ENCODE measurements at places on chromosomes 4 and X.
A peak's percentile ranks its signal among the peaks of the same experiment; 100 is the strongest.

GRCh38 chr4:35038845-35039244, 1205.5 kb downstream of the ARAP2 start:
- DNase-seq, result no peak

- no peak for DNase-seq
Measured at GRCh38 chr4:154126276-154126675, 337.4 kb upstream of the SFRP2 start.

- DNase-seq, result no peak
Measured at GRCh38 chr4:141132709-141133145, 542 bp downstream of the RNF150 start.

GRCh38 chr4:112075129-112075753, 70.0 kb upstream of the FAM241A start:
- DNase-seq, result peak; percentile 78

- no peak for DNase-seq
Measured at GRCh38 chr4:30256116-30256832, 463.9 kb upstream of the PCDH7 start.

DNA sequence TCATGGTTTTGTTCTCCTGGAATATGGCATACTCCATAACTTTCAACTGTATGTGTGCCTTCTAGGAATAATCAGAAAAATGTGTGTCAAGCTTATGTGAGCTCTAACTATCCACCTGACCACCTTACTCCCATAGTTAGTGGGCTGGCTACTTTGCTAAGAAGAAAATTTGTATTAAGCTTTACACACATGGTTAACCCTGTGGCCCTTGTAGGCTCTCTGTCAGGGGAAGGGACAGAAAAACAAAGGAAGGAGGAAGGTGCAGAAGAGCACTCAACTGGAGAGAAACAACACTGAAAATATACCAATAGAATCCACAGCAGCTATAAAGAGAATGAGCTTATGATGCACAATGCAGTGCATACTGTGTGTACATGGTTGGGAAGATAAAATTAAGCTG, 84.6 kb downstream of the PPP3CA start:
- DNase-seq, result no peak

GRCh38 chr4:74524985-74525384, 80.0 kb downstream of the AREG start:
- no peak for DNase-seq

GRCh38 chr4:87938746-87939145, 36.8 kb upstream of the SPP1 start:
- DNase-seq, result no peak

DNA sequence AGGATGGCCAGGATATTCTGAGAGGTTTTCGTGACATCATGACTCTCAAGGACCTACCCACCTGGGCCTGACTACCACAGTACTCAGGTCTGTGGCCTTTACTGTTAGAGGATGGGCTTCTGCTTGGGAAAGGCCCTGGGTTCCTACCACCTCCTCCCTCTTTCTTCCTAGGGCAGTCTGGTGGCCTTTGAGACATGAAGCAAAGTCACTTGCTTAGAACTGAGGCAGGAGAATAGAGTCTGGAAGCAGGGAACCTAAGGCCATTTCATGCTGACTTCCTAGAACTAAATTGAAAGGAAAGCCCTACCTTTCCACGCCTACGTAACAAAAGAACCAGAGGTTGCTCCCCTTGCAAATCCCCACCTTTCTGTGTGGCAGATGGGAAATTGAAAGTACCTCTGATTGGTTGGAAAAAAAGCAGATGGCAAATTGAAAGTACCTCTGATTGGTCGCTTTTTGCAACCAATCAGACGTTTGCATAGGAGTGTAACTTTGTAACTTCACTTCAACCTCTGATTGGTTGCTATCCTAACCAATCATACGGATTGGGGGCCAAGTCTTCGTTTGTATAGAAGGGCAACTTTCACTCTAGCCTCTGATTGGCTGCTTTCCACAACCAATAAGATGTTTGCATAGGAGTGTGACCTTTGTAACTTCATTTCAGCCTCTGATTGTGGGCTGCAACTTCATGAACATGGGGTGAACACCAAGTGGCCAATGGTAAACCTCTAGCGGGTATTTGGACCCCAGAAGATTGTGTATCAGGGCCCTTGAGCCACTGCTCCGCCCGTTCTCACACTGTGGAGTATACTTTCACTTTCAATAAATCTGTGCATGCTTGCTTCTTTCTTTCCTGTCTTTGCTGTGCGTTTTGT, 9.9 kb upstream of the AKAP14 start:
- DNase-seq, result no peak

- no peak for DNase-seq
Measured at GRCh38 chr4:14379183-14379582, 623.1 kb upstream of the CPEB2 start.

DNA sequence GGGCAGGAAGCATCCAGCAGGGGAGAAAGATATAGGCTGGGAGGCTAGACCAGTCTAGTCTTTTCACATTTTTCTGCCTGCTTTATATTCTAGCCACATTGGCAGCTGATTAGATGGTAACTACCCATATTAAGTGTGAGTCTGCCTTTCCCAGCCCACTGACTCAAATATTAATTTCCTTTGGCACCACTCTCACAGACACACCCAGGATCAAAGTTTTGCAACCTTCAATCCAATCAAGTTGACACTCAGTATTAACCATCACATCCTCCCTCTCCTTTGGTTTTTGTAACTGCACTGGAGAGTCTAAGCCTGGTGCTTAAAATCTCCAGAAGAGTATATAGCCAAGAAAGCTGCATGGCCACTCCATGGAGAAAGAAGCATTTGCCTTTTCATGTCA, 560.4 kb downstream of the GRXCR1 start:
- no peak for DNase-seq

DNA sequence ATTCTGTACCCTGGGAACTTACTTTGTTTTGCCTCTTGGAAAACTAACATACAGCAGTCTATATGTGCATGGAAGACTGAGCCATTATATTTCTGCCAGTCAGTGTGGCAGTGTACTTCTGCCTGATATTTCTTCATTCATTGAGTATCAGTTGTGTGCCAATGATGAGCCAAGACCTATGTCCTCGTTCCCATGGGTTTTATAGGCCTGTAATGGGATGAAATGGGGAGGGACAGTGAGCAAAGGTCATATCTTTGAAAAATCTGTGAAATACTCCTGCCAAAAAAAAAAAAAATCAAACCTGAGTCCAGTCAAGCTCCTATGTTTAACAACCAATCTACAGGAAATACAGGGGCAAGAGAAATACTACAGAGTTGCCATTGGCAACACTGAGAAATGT, 9.1 kb downstream of the NSD2 start:
- DNase-seq, result no peak

GRCh38 chr4:20311856-20312255, 60.2 kb downstream of the SLIT2 start:
- no peak for DNase-seq

DNA sequence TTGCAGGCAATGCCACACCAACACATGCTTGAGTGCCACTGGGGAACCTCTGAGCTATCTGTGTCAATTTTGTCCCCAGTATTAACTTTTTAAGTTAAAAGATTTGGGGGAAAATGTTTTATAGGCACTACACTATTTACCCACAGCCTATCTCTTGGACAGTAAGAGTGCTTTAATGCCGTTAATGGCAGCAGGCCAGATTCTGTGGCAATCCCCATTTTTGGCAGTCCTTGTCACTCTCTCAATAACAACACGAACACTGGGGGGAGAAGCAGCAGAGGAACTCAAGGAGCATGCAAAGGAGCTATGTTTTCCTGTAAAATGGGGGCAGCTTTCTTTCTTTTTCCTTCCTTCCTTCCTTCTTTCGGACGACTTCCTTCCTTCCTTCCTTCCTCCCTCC, 168.6 kb downstream of the NSUN7 start:
- peak; percentile 36 for DNase-seq

DNA sequence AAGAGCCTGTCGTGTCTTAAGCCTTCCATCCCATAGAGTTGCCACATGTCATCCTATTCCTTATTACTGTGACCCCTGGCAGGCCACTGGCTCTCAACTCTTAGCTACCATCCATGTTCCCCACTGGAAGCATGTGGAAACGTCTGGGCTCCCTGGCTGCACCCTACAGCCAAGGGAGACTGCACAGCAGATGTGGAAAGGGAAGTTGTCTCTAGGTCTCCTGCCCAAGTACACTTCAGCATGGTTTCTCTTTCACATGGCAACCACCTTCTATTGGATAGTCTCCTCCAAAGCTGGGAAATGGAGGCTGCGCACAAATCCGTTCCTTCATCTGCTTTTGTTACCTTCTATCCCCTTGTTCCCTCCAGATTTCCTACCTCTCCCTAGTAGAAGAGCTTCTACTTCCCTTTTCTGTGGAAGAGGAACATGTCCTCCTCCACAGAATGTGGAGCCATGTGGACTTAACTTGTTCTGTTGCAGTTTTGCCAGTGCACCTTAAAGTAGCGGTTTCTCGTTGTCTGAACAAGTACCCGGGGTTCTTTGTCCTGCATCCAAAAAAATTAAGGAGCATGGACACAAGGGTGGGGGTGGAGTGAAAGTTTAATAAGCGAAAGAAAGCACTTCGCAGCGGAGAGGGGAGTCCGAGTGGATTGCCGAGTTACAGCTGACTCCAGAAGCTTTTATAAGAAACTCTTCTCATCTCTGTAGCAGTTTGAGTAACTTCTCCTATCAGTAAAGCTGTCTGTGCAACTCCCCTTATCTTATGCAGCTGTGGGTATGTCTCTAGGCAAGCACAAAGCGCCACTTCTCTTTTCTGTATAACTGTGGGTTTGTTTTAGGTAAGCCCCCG, 52.5 kb downstream of the HMGB2 start:
- DNase-seq, result no peak

- no peak for DNase-seq
Measured at GRCh38 chrX:13893826-13894225, 76.9 kb upstream of the GPM6B start.

DNA sequence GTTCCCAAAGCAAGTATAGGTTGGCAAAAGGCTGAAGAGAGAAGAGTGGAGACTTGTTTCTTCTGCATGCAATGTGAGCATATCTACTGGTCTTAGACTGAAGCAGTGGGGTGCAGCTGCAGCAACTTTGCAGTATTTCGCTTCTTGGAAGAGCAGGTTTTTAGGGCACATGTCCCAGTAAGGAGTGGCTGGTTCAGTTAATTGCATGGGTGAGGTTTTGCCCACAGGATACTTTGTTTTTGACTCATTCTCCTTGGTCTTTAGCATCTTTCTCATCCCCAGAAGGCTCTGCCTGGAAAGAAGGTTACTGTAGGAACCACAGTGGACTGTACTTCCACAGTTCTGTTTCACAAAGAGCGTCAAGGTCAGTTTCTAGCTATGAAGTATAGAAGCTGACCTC, 68.0 kb upstream of the NR3C2 start:
- no peak for DNase-seq

- DNase-seq, result peak; percentile 35
Measured at GRCh38 chr4:77074381-77074831, 1.4 kb downstream of the CCNI start.
